ENCODE measurements at places on chromosomes 11 and 22.

DNA sequence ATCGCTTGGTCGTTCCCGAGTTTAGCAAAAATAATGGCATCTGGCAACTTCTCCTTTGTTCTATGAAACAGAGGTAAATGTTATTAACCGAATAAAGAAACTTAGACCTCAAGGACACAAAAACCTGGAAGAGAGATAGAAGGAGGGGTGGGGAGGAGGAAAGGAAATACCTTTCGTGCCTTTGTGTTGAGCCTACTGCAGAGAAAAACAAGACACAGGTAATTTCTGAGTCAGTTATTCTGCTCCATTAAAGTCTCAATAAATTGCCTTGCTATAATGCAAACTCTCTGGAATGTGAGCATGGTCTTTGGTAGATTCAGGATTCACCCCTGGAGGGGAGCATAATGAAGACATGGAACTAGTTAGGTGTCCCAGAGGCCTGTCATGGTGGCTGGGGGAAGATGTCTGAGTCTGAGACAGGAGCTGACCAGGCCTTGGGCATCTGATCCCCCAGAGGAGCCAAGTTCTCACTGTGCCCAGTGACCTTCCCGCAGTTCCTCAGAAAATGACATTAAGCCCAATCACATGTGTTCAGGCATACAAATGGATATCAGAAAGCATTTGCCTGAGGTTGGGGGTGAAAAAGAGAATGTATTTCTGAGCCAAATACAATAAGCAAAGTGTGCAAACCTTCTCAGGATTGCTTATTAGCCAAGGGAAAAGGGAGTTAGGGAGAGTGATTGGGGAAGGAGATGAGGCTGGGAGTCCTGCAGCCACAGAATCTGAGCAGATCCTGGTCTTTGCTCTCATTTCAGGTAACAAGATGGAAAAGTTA, 72.6 kb upstream of the CADM1 start:
- no peak for DNase-seq

- peak; percentile 37 for DNase-seq
These were observed 29.4 kb upstream of the SLN start for GRCh38 chr11:107741044-107741823.

GRCh38 chr22:39343259-39344045, 6.3 kb upstream of the SYNGR1 start:
- no peak for DNase-seq

DNA sequence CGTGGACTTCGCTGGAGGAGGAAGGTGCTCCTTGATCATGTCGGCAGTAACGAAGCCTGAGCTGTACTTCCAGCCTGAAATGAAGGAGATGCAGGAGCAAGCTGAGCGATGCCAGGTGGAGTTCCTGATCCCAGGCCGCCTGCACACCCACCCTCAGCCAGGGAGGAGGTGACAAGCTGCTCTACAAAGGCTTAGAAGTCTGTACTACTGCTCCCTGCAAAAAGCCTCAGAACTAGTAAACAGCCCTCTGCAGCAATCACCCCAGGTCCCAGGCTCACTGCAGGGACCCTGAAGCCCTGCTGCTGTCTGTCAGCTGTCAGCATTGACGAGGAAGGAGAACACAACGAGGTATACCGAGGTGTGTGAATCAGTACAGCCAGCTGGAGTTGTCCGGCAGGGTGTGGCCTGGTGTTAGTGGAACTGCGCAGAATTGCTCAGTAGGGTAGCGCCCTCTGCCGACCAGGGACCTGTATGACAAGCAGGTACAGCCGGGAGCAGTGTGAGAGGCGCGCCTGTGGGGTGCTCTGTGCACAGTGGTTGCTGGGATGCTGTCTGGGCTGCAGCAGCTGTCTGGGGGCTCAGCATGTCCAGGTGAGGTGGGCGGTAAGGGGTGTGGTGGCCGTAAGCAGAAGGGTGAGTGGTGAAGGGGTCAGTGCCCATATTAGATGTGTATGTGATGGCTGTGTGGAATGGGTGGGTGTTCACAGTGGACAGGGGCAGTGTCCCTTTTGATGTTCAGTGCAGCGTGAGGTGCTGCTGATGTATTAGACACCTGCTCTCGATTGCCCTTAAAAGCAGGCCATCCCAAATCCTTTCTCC, 7.6 kb downstream of the CYB5R2 start:
- peak; percentile 68 for DNase-seq

- DNase-seq = no peak
These were observed 329.6 kb upstream of the B3GAT1 start for GRCh38 chr11:134741453-134742223.

DNA sequence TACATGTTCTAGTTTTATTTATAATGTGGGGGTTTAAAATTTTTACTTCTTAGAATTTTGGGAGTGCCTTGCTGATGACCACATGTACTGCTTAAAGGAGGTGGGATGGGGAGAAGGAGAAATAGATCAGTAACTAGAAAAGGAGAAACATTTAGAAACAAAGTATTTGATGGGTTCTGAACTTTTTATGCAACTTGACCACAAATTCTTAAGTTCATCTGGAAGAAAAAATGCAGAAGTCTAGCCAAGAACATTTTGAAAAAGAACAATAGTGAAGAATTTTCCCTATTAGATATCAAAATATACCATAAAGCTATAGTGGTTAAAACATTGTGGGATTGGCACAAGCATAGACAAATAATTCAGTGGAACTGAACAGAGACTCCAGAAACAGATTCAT, 73.3 kb upstream of the AMPD3 start:
- DNase-seq = no peak

DNA sequence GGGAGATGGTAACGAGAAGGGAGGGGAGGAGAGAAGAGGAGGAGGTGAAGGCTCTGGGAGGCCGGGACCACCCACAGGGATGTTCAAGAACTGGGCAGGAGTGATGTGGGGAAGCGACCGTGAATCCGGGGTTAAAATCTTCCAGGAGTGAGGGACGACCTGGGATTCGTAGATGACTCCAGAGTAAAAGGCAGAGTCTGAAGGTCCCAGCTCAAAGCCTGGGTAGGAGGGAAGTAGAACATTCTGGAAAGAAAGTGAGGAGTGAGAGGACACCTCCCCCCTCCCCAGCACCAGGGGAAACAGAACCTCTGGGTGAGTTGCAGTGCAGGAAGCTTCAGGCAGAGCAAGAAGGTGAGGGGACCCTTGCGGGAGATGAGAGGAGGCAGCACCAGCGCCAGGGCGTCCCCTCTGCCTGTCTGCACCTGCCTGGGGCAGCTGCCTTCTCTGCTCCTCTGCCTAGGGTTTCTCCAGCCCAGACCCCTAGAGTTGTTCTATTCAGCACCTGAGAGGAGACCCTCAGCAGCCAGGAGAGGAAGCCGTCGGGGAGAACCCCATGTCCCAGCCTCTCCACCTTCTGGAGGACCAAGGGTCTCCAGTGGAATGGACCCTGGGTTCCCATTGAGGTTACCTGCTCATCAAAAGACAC, 49.7 kb downstream of the LINC01488 start:
- no peak for DNase-seq

- DNase-seq = no peak
These were observed 29.8 kb downstream of the TPCN2 start for GRCh38 chr11:69078508-69078907.

DNA sequence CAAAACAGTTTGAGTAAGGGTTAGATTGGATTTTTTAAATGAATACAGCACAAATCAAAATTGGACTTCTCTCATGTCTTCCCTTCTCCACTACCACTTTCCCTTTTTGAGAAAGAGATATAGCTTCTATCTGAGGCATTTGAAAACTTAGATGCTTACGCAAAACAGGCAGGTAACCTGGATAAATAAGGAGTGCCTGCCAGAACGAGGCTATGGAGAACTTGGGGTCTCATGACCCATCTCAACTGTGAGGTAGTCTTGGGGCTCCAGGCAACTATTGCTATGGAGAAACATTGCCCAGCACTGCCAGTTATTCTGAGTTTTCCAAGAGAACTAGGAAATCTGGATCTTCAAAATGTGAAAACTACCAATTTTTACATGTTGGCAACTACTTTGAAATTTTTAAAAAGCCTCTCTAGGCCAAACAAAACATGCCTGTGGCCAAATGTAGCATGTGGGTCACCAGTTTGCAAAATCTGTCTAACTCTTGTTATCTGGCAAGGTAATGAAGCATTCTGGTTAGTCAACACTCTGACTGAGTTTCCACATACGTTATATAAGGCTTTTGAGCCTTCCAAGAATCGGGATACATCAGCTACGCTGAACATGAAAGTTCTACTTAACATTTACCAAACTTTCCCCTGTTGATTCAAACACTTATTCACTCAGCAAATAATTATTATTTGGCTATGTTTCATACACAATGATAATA, 752.7 kb downstream of the KCNA4 start:
- no peak for DNase-seq

GRCh38 chr11:35540526-35540925, 15.1 kb upstream of the PAMR1 start:
- no peak for DNase-seq

Measured in GM06990 (cell line).